ENCODE measurements at places on chromosomes 12 and 14.

- no peak for DNase-seq
Observed at GRCh38 chr14:77248666-77249065, 22.3 kb downstream of the NGB start.

GRCh38 chr14:68862954-68863594 is 70.2 kb upstream of the ZFP36L1 start:
- DNase-seq: peak; percentile 70

DNA sequence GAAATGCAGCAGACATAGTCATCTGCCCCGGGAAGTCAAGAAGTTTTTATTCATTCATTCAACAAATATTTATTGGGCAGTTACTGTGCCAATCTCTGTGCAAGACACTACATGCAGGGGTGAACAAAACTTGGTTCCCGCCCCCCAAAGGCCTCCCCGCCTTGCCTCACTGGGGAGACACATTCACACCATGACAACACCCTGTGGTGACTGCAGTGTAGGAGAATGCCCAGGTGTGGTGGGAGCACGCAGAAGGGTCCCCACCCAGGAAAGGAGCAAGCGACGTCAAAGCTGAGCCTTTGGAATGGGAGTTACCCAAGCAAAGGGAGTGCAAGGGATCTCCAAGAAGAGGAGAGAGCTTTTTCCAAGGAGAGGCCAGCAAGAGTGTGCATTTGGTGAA is 1.6 kb upstream of the AQP6 start:
- DNase-seq: no peak

DNA sequence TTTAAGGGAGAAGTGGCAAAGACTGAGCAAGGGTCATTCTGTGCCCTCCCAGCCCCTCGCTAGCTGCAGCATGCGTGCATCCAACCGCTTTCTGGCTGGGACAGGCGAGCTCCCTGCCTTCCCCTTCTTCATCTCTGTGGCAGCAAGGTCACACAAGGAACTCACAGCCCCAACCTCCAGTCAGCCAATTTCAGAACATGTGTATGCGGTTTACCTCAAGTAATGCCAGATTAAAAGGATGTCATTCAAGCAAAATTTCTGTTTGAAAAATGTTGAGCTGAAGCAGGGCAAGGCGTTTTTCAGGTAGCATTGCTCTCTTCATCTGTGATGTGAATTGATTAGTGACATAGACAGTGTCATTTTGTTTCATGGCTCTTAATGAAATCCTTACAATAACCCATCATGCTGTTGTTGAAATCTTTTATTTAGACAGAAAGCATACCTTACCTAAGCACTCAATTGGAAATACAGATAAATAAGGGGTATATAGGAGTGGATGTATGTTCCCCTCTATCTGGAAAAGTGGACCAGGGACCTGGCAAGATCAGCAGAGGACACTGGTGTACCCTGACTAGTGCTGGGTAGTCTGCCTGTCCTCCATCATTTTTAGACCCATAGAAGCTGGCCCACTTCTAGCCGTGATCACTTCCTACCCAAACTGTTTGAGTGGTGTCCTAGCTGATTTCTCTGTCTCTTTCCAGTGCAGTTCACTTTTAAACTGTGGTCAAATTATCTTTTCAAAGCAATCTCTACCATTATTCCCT is 82.8 kb upstream of the NEDD1 start:
- no peak for DNase-seq

- no peak for DNase-seq
Observed at GRCh38 chr12:68393417-68393816, 61.3 kb upstream of the MDM1 start.

DNA sequence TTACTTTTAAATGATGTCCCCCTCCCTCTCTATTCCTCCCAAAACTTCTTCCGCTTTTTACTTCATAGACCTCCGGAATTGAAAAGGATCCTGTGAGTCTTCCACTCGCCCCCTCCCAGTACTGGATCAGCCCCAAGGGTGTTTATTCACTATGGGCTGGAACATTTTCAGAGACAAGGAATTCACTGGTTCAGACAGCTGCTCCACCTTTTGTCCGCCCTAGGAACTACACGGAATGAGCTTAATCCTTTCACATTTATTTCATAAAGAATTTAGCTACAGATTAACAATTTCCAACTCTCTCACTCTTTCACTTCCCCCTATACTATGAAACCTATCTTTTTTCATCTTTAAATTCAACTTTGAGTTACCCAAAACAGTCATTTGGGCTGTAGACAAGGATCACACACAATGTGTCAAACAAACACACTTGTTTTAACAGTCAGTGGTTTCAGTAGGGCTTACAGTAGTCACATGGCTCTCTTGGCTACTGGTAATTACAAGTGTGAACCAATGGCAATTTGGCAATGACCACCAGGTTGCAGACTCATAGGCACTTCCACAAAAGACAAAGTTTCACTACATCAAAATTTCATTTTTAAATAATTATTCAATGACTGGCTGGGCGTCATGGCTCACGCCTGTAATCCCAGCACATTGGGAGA is 20.6 kb downstream of the CNIH1 start:
- DNase-seq: no peak

- DNase-seq: no peak
Observed at GRCh38 chr12:48765753-48766162, 23.1 kb downstream of the ADCY6 start.

DNA sequence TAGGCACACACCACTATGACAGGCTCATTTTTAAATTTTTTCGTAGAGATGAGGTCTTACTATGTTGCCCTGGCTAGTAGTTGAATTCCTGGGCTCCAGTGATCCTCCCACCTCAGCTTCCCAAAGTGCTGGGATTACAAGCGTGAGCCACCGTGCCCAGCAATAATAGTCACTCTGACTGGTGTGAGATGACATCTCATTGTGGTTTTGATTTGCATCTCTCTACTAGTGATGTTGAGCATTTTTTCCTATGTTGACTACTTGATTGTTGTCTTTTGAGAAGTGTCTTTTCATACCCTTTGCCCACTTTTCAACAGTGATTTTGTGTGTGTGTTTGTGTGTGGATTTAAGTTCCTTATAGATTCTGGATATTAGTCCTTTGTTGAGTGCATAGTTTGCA is 26.3 kb downstream of the ATP2A2 start:
- no peak for DNase-seq

DNA sequence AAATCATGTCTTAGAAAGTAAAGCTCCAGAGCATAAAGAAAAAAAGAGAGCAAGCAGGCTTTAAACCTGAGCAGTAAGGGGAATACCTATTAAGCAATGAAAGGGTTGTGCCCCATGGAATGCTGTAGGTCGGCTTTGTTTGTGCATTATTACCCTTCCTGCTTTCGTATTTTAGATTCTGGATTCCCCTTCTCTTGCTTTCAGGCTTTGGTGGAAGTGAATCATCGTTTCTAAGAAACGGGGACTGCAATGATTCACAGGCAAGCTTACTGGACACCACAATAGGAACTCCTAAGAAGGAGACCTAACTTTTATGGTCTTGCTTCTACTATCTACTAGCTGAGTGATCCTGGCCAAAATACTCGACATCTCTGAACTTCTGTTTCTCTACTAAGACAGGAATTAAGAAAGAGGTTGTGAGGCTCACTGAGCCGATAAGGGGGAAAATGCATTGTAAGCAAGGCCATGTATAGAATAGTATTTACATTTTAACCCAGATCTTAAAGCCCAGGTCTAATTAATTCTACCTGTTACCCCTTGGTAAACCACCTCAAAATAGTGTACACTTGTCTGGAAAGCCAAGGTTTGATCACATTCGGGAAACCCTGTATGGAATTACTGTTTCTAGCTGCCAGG is 1.2 kb upstream of the BMAL2 start:
- DNase-seq: no peak

GRCh38 chr12:14773685-14774073 is 29.6 kb downstream of the WBP11 start:
- no peak for DNase-seq

DNA sequence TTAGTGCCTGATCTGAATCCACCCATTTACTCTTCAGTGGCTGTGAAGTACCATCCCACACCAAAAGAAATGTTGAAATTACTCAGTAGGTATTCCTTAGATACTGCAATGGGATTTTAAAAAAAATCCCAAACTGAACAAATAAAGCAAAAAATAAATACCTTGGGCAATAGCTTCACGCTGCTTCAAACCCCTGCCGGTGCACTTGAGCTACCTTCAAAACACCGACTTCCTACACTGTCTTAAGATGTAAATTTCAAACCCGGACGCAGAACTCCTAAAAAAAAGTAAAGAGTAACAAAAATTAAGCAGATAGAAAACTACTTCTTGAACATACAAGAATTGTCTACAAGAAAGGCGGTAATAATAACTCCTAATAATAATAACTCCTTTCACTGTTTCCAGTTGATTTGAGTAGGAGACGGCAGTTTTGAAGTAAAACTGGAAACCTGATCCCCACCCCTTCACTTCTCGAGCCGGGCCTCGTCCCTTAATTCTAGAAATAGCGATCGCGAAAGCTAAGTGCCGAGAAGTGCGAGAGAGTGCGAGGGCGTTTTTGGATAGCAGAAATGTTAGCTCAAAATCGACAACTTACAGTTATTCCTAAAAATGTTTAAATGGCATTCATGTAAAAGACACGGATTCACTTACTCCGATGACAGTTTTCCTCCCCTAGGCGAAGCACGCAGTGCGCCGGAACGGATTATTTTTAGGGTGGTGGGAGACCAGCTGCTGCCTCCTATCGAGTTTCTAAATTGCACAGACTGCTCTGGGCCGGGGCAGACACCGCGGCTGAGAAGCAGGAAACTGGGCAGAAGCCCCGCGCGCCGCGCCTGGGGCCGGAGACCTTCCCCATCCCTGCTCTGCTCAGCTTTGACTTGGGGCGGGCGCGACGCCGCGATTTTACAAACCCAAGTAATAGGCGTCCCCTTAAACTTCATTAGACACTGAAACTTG is at the start of gene ABCC9:
TSS of gene ABCC9 (minus strand) at position 878 of the 957 bp plus-strand sequence. CDS start 4,752 bp downstream, outside the sequence.
- no peak for DNase-seq

DNA sequence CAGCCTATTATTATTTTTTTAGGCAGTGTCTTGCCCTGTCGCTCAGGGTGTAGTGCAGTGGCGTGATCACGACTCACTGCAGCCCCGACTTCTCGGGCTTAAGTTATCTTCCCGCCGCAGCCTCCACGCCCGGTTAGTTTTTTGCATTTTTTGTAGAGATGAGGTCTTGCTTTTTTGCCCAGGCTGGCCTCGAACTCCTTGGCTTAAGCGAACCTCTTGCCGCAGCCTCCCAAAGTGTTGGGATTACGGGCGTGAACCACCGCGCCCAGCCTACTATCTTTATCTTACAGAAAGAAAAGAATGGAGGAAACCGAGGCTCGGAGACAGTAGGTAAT is 507 bp upstream of the PTPN11 start:
- no peak for DNase-seq

GRCh38 chr12:66071549-66071948 is 59.0 kb downstream of the LLPH start:
- DNase-seq: no peak

DNA sequence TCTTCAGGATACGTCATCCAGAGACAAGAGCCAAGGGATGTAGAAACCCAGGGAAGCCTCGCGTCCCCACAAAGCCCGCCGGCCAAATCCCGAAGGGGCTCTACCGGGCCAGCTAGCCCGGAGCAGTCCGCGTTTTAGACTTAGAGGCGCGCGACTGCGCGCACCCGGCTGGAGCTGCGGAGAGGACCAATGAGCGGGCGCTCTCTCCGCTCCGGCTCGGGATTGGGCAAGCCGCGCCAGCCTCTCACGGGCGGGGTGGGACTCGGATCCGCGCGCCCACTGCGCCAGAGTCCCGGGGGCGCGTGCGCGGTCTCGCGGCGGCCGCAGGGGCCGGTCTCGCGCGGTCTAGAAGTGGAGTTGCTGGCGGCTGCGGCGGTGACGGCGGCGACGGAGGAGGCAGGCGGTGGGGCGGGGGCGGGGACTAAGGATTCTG is 241 bp upstream of the PALS1 start:
- peak; percentile 95 for DNase-seq

DNA sequence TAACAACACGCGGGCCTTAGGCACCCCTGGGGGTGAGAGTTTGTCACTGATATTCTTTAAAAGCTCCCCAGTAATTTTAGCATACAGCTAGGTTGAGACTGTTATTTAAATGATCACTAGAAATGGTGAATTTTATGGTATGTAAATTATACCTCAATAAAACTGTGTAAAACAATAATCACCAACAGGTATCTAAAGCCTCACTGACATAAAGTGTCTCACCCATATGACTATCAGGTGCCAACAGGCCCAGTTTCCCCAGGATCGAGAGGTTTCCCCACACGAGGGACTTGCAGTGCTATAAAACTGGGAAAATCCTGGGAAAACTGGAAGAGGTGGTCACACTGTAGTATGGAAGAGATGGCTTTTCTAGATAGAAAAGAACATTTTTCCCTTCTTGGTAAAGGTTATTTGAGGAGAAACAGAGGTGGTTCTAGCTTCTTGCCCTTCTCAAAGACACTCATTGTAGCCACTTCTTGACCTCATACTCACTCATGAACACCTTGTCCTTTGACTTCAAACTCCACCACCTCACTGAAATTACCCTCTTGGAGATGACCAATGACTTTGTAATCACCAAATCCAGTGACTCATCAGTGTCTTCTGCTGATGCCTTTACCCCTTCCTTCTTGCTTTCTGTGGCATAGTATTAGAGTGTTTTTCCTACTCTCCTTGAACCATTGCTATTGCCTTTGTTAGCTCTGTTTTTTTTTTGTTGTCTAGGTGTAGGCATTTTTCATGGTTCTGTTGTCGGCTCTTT is 24.8 kb upstream of the NUBPL start:
- DNase-seq: no peak

DNA sequence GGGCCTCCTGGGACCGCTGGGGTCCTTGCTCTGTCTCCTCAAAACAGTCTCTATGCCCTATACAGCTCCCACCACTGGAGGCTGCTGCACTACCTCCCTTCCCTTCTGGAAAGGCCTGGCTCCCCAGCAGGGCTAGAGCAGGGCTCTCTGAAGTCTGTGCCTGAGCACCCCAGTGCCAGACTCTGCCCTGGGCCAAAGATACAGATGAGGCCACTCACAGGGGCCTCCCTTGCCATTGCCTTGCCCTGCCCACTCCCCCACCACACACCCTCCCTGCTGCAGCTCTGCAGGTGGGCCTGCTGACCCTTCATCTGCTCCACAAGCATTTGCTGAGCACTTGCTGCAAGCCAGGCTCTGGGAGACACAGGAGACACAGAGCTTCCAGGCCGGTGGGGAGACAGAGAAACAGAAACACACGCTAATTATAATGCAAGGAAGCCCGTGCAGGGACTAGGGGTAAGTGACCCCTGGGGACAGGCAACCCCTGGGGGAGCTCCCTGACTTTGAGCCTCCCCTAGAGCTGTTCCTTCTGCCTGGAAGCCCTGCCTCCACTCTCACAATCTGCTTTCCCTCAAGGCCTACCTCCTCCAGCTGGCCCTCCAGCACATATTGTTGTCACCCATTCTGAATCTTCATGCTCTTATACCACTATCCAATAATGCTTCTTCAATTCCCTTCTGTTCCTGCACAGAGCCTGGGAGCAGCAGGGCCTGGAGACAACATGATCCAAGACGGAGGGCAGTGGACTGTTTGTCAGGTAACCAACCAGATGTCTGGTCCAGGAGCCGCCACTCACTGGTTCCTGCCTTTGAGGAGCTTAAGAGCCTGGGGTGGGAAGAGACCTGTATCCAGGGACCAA is 32.6 kb upstream of the PNMA1 start:
- no peak for DNase-seq

- no peak for DNase-seq
Observed at GRCh38 chr14:32710231-32710671, 228.4 kb upstream of the NPAS3 start.

GRCh38 chr14:69989622-69990021 is 110.4 kb downstream of the SMOC1 start:
- DNase-seq: no peak

- no peak for DNase-seq
Observed at GRCh38 chr12:124441443-124442194, 125.8 kb downstream of the NCOR2 start.

Measured in NCI-H1105 treated with DMSO at 0.1 percent for 48 hours (cell line).